ENCODE measurements at places on chromosomes 11 and 22. TPM values are rescaled to one million over a fixed set of nuclear protein-coding genes. Genes with fewer than 3 reads are reported as not detected.

DNA sequence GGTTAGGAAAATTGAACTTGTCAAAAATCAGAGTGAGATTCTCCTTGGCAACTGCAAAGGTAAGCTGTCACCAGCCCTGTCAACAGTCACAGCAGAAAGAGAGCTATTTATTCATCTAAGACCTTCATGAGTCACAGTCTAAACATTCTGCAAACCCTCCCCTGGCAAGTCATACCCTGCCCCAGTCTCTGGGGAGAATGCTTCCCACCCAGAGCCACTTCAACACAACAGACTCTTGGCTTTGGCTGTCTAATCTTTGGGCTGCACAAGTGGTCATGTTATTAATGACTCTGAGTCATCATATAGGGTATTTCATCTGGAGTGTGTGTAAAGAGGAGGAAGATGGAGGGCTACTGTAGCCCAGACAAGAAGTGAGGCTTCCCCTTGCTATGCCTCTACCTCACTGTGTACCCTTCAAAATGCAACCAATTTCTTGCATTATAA lies 153.4 kb downstream of the CCDC34 start:
- peak overlapping the region; percentile 86 for H3K27ac ChIP-seq
- H3K36me3 ChIP-seq, result no peaks in the 10 kb centered on the region
- H3K4me1 ChIP-seq, result peaks cover 6% of the 10 kb centered on the region
- H3K27me3 ChIP-seq, result no peaks in the 10 kb centered on the region

DNA sequence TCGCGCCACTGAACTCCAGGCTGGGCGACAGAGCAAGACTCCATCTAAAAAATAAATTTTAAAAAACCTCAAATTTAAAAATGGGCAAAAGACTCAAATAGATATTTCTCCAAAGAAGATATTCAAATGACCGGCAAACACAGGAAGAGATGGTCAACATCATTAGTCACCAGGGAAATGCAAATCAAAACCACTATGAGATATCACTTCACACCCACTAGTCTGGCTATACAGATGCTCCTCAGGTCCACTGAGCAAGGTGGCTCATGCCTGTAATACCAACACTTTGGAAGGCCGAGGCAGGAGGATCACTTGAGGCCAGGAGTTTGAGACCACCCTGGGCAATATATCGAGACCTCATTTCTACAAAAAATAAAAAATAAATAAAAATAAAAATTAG lies 43.3 kb upstream of the SLC35C1 start:
- no peak overlapping the region for H3K4me3 ChIP-seq
- DNase-seq, result no peak
- no peaks in the 10 kb centered on the region for H3K36me3 ChIP-seq
- H3K27ac ChIP-seq, result no peak overlapping the region
- peaks cover 16% of the 10 kb centered on the region for H3K27me3 ChIP-seq

DNA sequence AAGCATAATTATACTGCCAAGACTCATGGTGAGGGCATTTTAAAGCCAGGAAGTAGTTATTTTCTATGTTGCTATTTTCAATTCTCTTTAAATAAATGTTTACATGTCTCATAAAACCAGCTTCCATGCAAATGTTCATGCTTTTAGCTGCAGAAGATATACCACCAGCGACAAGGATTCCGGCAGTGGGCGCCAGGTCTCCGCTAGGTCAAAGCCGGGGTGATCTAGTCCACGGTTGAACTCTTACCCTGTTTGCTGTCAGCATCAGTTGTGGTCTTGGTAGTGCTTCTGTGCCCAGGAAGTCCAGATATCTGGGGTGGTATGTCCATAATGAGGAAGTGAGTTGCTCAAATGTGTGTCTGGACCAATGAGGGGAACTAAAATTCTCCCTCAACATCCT lies 265.7 kb downstream of the BRD1 start:
- H3K4me3 ChIP-seq, result no peak overlapping the region
- DNase-seq, result no peak
- no peaks in the 10 kb centered on the region for H3K4me1 ChIP-seq
- peaks cover 2% of the 10 kb centered on the region for H3K27me3 ChIP-seq
- no peak overlapping the region for H3K27ac ChIP-seq
- no peaks in the 10 kb centered on the region for H3K36me3 ChIP-seq

- H3K27ac ChIP-seq, result no peak overlapping the region
- no peaks in the 10 kb centered on the region for H3K27me3 ChIP-seq
- no peak overlapping the region for H3K4me3 ChIP-seq
These were observed 131.2 kb downstream of the BUD13 start for GRCh38 chr11:116641561-116642045.

DNA sequence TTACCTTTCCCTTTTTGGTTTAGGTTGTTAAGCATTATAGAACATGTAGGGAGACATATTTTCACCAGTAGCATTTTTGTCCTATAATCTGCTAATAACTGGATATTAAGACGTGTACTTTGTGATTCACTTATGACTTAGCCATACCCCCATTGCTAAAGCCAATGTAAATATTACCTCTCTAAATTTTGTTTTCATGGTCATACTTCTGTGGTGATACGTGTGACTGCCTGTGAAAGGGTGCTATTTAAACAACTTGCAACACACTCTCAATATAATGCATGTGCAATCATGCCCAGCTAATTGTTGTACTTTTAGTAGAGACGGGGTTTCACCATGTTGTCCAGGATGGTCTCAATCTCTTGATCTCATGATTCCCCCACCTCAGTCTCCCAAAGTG lies 36.2 kb upstream of the PAK1 start:
- no peak overlapping the region for H3K4me3 ChIP-seq
- no peaks in the 10 kb centered on the region for H3K27me3 ChIP-seq
- no peaks in the 10 kb centered on the region for H3K36me3 ChIP-seq
- peaks cover 13% of the 10 kb centered on the region for H3K4me1 ChIP-seq
- no peak overlapping the region for H3K27ac ChIP-seq
- DNase-seq, result no peak

- H3K27ac ChIP-seq, result peak overlapping the region; percentile 52
- no peak for DNase-seq
- no peaks in the 10 kb centered on the region for H3K4me1 ChIP-seq
- no peaks in the 10 kb centered on the region for H3K27me3 ChIP-seq
These were observed 84.7 kb downstream of the MSANTD4 start for GRCh38 chr11:105937331-105937730.

- H3K27me3 ChIP-seq, result no peaks in the 10 kb centered on the region
- DNase-seq, result peak; percentile 44
- no peaks in the 10 kb centered on the region for H3K4me1 ChIP-seq
- no peak overlapping the region for H3K4me3 ChIP-seq
- H3K36me3 ChIP-seq, result no peaks in the 10 kb centered on the region
These were observed 737.2 kb downstream of the LRRC4C start for GRCh38 chr11:40722179-40722795.

- H3K27me3 ChIP-seq, result no peaks in the 10 kb centered on the region
- no peak overlapping the region for H3K4me3 ChIP-seq
- no peaks in the 10 kb centered on the region for H3K36me3 ChIP-seq
- no peak overlapping the region for H3K27ac ChIP-seq
- no peaks in the 10 kb centered on the region for H3K4me1 ChIP-seq
These were observed 7.1 kb downstream of the TRIOBP start for GRCh38 chr22:37703906-37704305.

DNA sequence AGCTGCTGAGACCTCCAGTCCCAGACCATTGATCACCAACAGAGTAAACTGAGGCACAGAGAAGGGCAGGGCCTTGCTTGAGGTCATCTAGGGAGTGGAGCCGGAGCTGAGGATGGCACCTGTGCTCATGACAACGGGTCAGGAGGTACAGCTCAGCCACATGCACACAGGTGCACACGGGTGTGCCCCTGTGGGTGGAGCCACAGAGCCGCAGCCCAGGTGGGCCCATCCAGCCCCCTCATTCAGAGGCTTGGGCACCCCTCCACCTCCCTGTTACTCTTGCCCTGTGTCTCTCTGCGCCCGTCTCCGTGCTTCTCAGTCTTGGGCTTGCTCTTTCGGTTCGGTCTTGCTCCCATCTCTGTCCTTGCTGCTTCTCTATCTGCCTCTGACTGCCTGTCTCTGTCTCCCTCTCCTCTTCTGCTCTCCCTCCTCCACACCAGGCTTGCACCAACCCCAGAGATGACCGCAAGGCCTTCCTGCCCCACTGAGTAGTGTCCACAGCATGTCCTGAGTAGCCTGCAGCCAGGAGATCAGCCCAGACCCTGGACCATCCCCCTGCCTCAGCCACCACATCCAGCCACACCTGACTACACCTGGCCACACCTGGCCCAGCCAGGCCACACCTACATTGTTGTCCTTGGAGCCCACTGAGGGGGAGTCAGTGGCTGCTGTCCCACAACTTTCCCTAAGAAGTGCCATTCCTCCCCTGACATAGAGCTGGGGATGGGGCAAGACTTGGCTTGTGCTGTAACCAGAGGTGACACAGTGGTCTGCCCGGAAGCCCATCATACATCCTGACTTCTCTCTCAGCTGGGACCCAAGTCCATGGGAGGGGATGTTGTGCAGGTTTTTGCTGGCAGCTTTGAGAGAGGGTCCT lies 39.3 kb upstream of the CRYBB3 start:
- no peak overlapping the region for H3K27ac ChIP-seq
- no peak overlapping the region for H3K4me3 ChIP-seq
- H3K27me3 ChIP-seq, result no peaks in the 10 kb centered on the region
- no peak for DNase-seq
- H3K4me1 ChIP-seq, result no peaks in the 10 kb centered on the region

- peak overlapping the region; percentile 90 for H3K27ac ChIP-seq
- H3K4me3 ChIP-seq, result no peak overlapping the region
- peaks cover 3% of the 10 kb centered on the region for H3K36me3 ChIP-seq
- no peak for DNase-seq
- H3K27me3 ChIP-seq, result no peaks in the 10 kb centered on the region
These were observed 81.0 kb downstream of the ETS1 start for GRCh38 chr11:128506356-128506755.

- H3K36me3 ChIP-seq, result no peaks in the 10 kb centered on the region
- H3K27me3 ChIP-seq, result no peaks in the 10 kb centered on the region
- no peak for DNase-seq
- H3K4me1 ChIP-seq, result no peaks in the 10 kb centered on the region
- H3K4me3 ChIP-seq, result no peak overlapping the region
These were observed 2.6 kb downstream of the BMAL1 start for GRCh38 chr11:13280092-13280722.

DNA sequence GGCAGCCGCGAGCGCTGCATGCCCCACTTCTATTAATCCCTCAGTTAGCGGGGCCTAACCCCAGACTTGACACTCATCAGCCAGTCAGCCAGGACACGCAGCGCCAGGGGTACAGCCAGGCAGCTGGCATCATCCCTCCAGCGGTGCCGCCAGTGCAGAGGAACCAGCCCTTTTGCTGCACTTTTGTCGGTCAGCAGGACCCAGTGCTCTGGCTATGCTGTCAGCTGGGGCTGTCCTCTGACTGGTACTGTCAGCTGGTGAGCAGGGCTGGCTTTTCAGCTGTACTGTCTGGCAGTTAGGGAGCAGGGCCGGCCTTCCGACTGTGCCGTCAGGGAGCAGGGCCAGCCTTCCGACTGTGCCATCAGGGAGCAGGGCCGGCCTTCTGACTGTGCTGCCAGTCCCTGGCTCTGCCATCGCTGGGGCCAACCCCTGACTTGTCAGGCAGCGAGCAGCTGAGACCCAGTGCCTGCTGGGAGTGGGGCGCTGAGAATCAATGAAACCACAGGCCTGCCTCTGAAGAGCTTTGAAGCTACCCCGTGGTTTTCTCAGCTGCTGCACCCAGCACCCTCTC lies 115.4 kb downstream of the KIAA1671 start:
- DNase-seq, result peak; percentile 86
- no peaks in the 10 kb centered on the region for H3K27me3 ChIP-seq
- peak overlapping the region; percentile 86 for H3K27ac ChIP-seq
- no peak overlapping the region for H3K4me3 ChIP-seq
- H3K4me1 ChIP-seq, result no peaks in the 10 kb centered on the region

- DNase-seq, result no peak
- H3K27me3 ChIP-seq, result no peaks in the 10 kb centered on the region
- H3K4me1 ChIP-seq, result no peaks in the 10 kb centered on the region
- no peak overlapping the region for H3K27ac ChIP-seq
- H3K36me3 ChIP-seq, result peaks cover 7% of the 10 kb centered on the region
These were observed 11.4 kb downstream of the TAGLN start for GRCh38 chr11:117210620-117211019.

DNA sequence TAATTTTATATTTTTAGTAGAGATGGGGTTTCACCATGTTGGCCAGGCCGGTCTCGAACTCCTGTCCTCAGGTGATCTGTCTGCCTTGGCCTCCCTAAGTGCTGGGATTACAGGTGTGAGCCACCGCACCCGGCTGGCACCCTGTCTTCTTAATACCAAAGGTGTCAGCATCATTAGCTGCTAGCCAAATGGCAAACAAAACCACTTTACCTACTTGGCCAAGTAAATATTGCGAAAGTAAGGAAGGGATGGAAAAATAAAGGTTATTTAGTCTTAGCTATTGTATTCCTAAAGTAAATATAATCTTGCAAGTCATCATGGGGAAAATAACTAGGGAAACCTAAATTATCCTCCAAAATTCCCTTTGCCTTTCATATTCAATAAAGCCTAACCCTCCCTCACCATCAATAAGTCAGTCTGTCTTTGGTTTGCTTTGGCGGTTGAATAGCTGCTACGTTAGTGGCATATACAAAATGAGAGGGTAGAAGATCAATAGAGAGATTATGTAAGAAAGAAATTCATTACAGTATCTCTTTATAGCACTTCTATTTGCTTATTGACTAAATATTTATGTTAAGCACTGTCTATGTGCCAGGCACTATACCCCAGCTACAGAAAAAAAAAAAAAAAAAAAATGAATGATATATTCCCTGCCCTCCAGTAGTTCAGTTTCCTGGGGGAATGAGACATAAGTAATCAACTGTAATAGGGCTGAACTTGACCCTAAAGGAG lies 40.2 kb upstream of the CFAP300 start:
- no peaks in the 10 kb centered on the region for H3K36me3 ChIP-seq
- no peak for DNase-seq
- H3K4me1 ChIP-seq, result peaks cover 18% of the 10 kb centered on the region
- no peak overlapping the region for H3K4me3 ChIP-seq
- no peaks in the 10 kb centered on the region for H3K27me3 ChIP-seq

TIMM10B gene
- 33.1 TPM for polyA plus RNA-seq

SUSD2 gene
- polyA plus RNA-seq, result 0.82 TPM

CD81 gene
- polyA plus RNA-seq, result 517 TPM

All from SK-N-SH (cell line).